ENCODE measurements at places on chromosomes 5 and 9.

GRCh38 chr5:141876628-141877355 is 1.4 kb downstream of the PCDH1 start:
- DNase-seq: no peak

- DNase-seq: peak; percentile 16
These were observed 3.1 kb upstream of the IL7R start for GRCh38 chr5:35853631-35854030.

DNA sequence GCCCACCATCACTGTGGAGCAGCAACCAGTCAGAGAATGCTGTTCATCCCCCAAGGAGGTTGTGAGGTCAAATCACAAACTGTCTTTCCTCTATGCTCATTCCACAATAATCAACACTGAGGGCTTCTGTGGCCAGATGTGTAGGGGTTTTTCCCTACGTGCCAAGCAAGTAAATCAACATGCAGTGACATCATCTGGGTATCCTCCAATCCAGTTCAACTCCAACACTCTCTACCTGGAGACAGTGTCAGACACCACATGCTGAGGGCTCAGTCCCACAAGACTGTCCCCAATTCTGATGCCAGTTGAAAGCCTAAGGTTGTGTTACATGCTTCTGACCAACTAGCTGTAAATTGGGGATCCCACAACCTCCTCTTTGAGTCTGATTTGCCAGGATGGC is 57.3 kb upstream of the DMRT1 start:
- DNase-seq: no peak

DNA sequence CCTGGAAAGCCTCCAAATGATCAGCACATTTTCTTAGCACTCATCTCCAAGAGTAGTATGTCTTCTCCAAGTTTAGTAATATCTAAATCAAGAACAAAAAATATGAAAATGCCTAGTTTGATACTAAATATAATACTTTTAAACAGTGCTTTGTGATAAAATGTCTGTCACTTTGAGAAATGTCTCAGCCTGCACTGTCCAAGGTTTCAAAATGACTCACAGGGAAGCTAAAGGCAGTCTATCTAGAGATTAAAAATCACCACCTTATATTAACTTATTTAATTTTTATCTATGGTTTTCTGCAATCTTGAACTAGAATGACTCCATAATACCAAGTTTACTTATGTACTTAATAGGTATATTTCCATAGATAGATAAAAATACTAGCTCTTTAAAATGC is 633.0 kb upstream of the C9orf72 start:
- DNase-seq: no peak

DNA sequence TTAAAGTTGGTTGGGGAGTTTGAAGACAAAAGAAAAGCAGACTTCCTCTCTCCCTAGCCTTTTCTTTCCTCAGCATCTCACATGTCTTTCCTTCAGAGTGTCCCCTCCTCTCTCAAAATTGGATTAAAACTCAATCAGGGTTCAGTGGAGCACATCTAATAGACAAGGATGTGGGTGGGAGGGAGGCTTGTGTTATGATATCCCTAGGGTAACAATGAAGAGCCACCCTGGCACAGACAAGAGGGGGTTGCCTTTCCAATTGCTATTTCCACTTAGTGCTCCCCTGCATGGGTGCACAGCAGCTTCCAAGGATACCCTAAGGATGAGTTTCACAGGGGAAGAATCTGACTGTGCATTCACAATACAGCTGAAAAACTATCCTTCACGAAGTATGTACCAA is 585.2 kb upstream of the C9orf72 start:
- DNase-seq: no peak

- no peak for DNase-seq
These were observed 255.5 kb downstream of the HSPA4 start for GRCh38 chr5:133307275-133307674.

- DNase-seq: no peak
These were observed 1.3 kb upstream of the TBC1D2 start for GRCh38 chr9:98256756-98257155.

DNA sequence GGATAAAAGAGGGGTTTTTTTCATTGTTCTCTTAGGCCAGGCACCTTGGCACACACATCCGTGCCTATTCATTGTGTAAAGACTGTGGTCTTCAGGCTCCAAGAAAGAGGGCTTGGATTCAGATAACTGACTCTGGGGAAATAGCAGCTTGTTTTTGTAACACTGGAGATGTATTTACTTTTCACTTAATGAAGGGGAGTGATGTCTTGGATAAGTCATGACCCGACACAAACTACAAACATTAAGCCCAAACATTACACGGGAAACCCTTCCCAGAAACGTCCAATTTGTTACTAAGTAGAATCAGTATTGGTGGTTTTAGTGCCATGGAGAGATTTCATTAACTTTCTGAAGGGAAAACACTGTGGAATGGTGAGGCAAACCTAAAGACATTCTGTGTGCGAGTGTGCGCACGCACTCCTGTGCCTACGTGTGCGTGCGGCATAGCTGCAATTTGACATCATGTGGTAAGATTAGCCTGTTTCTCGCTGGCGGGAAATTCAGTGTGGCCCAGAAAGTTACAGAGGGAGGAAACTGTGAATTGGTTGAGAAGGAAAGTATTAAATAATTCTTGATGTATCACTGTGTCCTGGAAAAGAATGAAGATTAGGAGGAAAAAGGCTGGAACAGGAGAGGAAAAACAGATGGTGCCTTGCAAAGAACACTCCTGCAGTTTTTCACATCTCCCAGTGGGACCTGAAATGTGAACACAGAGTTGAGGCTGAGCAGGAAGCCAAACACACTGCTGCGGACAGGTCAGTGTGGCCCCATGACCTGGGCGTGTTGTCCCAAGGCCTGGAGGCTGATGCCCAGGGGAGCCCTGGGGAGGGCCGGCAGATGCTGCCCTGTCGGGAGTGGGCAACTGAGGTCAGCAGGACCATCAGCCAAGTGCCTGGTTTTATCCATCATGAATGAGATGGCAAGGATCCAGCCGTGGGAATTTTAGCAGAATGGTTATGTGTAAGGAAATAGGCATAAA is 108.5 kb downstream of the GAS1 start:
- peak; percentile 84 for DNase-seq

DNA sequence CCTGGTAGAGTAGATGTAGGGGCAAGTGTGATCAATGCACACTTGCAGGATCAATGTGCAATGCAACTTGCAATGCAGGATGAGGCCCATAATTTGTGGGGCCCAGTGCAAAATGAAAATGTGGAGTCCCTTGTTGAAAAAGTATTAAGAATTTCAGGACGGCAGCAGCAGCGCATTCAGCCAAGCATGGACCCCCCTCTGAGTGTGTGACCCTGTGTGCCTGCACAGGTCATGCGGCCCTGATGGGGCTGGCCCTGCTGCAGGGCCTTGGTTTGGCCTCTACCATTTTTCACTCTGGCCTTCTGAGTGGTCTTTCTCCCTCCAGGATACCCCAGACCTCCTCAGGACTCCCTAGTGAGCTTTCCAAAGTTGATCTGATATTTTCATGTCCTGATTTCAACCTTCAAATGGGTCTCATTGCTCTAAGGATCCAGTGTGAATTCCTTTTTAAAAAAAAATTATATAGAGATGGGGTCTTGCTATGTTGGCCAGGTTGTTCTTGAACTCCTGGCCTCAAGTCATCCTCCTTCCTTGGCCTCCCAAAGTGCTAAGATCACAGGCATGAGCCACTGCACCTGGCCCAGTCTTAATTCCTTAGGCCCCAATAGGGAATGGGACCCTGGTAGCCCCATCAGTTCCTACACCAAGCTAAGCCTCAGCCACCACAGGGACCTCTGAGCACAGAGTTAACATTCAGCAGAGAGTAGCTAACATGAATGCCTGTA is 4.3 kb downstream of the ERGIC1 start:
- DNase-seq: no peak

DNA sequence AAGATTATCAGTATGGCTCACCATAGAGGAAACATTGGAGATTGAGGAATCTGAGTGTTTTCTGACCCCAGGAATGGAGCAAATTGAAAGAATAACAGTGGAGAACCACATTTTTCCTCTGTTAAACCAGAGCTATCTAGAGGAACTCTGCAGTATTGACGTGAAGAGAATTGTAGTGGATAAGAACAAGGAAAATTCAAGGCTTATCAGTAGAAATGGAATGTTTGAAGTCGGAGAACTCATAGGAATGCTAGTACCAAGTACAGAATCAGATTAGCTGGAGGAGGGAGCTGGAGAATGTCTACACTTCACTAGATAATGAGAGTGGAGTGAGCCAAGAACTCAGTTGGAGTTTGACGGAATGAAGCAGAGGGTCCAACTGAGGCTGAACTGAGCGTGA is 50.3 kb downstream of the SNCAIP start:
- DNase-seq: no peak

- no peak for DNase-seq
These were observed 177.5 kb downstream of the AOPEP start for GRCh38 chr9:94903961-94904421.

DNA sequence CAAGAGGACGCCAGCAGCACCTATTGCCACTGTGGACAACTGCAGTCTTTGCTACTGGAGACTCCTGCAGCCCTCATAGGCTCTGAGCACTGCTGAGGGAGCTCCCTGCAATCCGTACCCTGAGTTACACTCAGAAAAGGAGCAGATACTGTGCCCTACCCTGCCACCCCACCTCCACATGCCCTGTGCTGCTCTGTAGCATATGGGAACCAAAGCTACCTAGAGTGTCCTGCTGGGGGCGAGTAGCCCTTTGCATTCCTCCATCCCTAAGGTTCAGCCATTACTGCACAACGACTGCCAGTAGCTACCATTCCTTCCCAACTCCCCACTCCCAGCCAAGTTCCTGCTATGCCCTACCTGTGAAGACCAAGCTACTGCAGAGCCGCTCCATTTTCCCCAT is 90.2 kb upstream of the SNCAIP start:
- DNase-seq: no peak

- DNase-seq: no peak
These were observed 1.1 kb downstream of the SRD5A1 start for GRCh38 chr5:6634306-6634705.

- DNase-seq: peak; percentile 56
These were observed 730 bp downstream of the WWC1 start for GRCh38 chr5:168291964-168292785.

DNA sequence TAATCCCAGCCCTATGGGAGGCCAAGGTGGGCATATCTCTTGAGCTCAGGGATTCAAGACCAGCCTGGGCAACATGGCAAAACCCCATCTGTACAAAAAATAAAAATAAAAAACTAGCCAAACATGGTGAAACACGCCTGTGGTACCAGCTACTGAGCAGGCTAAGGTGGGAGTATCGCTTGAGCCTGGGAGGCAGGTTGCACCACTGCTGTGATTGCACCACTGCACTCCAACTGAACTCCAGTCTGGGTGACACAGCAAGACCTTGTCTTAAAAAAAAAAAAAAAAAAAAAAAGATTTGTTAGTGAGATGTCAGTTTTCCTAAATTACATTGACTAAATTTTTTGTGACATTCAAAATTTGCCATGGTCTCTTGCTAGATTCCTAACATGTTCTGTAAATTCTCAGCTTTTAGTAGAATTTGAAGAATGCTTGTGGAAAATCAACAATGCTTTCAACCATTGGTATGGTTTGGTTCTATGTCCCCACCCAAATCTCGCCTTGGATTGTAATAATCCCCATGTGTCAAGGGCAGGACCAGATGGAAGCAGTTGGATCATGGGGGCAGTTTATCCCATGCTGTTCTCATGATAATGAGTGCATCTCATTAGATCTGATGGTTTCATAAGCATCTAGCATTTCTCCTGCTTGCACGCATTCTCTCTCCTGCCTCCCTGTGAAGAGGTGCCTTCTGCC is 236.1 kb downstream of the ARRDC3 start:
- DNase-seq: peak; percentile 18

- DNase-seq: no peak
These were observed 116.0 kb upstream of the LPCAT1 start for GRCh38 chr5:1639757-1640156.

DNA sequence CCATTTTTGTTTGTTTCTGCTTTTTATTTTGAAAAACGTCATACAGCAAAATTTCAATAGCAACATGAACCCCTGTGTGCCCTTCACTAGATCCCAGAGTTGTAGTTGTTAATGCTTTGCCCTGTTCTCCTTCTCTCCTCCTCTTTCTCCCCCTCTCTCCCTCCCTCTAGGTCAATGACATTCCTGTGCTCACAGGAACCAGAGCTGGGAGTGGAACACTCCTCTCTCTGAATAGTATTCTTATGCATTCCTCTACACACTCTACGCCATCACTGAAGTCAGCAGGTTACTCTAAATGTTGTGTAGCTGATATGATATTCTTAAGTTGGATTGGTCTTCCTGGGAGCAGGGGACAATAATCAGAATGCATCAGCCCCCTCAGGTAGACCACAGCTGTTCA is 243.4 kb downstream of the SYK start:
- DNase-seq: no peak

GRCh38 chr5:180658774-180659564 is 9.6 kb upstream of the FLT4 start:
- DNase-seq: no peak

GRCh38 chr5:50440651-50441492 is at the start of gene EMB:
EMB (minus strand) TSS chr5:50441288; CDS start chr5:50441151, 137 bp downstream.
- peak; percentile 77 for DNase-seq

DNA sequence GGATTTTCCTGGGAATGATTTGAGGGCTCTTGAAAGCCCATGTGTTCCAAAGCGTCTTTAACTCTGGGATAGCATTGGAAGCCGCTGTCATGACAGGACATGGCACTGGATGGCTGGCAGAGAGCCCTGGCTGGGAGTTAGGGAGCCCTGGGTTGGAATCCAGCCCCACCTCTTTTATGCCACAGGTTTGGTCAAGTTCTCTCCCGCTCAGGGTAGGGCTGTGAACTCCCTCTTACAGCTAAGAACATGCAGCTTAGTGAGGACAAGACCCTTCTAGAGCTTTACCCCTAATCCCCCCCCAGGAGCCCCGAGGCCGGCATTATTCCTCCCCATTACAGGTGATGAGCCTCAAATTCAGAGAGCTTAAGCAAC is 37.2 kb downstream of the OLFML2A start:
- DNase-seq: no peak

DNA sequence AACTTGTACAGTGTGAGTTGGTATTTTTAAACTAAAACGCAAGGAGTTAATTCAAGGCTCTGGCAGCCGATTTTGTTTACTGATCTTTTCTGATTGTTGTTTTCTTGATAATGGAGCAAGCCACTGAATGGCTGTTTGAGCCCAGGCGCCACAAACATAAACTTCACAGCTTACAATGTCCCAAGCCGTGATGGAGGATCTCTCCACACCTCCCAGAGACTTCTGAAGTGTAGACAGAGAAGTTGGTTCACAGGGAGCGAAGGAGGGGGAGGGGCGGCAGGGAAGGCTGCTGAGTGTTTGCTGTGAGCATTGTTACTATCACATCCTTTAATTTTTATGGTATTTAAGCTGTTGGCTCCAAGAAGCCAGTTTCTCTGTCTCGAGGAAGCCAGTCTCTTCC is 14.7 kb downstream of the ISL1 start:
- DNase-seq: no peak

Data from right cardiac atrium (tissue), 5 donors.